Astrocyte of the cerebellum (primary cell): ENCODE measurements at places on chromosomes 5 and 9.

- no peak for DNase-seq
These were observed 7.7 kb downstream of the FBXO38 start for GRCh38 chr5:148391422-148391821.

- DNase-seq: no peak
These were observed 41.3 kb downstream of the RAPGEF1 start for GRCh38 chr9:131698618-131698985.

GRCh38 chr9:36046923-36047322, 10.2 kb downstream of the RECK start:
- DNase-seq: no peak

GRCh38 chr5:166695326-166695725, 1596.1 kb upstream of the WWC1 start:
- peak; percentile 23 for DNase-seq

- DNase-seq: no peak
These were observed 10.6 kb downstream of the ACSL6 start for GRCh38 chr5:132000677-132001453.

DNA sequence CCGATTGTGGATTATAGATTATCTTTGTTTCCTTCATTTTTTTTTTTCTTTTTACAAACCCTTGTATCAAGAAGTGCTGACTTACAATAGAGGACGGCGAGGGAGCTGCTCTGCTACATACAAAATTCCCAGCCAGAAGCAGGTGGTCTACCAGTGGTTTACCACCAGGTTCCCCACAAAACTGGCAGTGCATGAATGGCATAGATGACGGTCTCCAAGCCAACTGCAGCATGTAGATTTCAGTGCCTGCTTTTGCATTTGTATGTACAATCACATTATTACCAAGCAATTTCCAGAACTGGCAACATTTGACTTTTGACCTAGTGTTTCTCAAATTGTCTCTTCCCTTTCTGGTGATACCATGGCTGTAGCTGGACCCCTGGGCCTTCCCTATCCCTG, 84.0 kb downstream of the ACER2 start:
- DNase-seq: no peak

DNA sequence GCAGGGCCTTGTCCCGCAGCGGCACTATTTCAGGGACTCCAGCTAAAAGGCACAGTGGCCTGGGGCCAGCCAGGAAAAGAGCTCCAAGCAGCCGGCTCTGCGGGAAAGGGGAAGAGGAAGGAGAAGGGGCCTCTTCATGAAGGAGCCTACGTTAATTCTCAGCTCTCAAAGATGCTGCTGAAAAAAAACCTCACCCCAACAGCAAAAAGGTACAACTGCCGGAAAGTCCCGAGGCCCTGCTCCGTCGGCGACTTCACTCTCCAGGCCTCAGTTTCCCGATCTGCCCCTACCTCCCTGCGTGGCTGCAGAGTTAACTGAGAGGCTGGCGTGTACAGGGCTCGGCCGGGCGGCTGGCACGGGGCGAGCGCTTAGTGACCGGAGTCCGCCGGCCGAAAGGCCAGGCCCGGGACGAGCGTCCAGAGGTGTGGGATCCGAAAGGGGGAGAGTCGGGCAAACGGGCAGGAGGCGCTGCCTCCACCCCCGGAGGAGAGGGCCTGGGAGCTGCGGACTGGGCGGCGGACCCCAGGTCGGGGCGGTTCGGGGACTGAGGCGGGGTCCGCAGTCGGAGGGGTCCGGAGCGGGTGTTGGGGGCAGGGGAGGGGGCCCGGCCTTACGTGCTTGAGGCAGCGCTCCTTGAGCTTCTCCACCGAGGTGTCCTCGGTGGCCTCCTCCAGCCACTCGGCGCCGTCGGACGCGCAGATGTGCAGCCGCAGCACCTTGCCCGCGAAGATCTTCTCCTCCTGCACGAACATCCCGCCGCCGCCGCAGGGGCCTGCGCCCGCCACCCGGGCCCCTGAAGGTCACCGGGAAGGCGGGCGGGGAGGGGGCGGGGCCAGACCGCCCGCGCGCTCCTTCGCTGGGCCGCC, 529 bp downstream of the UBAC1 start:
- DNase-seq: no peak

GRCh38 chr9:22158271-22158670, 149.2 kb upstream of the CDKN2B start:
- no peak for DNase-seq

GRCh38 chr9:13900449-13900848, 413.5 kb downstream of the NFIB start:
- DNase-seq: no peak

GRCh38 chr9:121386442-121387175, 16.6 kb upstream of the STOM start:
- DNase-seq: no peak

DNA sequence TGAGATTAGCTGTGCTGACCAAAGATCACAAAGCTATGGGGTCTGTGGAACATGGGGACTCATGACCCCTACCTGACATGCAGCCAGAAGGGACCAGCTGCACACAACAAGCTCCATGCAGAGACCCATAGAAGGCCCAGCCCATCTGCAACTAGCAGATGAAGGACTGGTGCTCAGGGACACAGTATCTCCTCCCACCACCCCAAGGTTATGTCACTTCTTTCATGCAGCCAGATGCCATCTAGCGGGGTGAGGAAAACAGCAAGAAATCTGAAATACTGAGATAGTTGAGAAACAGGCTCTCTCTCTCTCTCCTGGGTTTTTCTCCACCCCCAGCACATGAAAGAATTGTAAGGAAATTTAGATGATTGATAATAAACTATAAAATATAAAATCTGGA, 161.3 kb upstream of the DAPK1 start:
- no peak for DNase-seq

DNA sequence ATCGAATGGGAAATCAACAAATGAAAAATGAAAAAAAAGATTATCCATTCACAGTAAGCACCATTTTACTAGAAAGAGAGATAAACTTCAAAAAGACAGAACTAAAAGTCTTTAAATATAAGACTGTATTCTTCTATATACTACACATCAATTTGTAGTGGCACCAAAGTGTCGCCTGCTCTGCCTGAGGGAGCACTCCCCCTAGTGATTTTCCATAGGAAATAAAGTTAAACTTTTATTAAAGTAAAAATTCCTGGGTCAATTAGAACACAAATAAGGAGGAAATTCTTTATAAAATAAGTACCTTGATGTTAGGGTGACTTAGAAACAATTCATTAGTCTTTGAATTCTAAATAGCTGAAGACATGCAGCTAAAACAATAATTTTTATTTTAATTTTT, 9.7 kb downstream of the RAD1 start:
- no peak for DNase-seq

DNA sequence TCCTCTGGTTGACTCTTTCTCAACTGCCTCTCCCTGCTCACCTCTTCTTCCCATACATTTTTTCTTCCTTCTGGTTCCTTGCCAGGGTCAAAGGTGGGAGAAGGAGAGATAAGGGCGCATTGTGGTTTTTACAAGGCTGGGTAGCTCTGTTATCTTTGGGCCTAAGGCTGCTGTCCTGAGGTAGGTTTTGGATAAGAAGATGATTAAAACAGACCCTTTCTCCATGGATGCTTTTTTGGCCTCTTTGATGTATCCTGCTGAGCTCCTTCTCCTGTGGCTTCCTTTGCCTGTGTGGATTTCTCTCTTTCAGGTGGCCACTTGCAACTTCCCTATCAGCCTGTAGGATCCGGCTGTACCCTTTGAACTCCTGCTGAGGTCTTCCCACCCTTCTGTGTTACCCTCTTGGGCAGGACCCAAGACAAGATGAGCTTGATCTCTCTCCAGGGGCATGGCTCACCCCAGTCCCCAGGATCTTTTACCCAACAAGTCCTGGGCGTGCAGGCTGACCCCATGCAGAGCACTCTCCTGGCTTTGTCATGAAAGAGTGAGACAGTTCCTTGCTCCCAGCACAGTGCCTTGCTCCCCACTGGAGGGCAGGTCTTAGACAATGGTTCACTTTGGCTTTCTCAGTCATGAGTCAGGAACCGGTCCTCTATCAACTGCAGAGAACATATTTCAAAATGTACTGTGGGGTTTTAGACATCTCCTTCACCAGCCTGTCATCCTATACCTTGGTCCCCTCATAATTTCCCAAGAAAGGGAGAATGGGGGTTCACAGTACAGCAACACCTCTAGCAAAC, 197.9 kb downstream of the TLE4 start:
- DNase-seq: no peak

DNA sequence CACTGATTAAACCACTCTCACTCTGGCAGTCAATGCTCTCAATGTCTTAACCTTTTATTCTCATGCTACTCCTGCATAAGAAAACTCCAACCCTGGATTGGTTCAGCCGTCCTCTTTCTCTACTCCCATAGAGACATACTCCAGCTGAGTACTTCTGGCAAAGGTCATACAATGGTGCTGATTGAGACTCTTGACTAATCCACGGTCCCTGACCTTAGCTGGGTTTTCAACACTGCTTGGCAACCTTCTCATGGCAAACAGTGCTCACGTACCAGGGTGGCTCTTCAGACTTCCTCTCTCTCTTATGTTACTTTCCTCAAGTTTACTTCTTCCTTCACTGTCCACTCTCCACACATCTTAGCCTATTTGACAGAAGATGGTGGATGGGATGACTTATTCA, 347.6 kb downstream of the RAB3C start:
- no peak for DNase-seq

GRCh38 chr5:175478008-175478383, 364 bp upstream of the SFXN1 start:
- no peak for DNase-seq

DNA sequence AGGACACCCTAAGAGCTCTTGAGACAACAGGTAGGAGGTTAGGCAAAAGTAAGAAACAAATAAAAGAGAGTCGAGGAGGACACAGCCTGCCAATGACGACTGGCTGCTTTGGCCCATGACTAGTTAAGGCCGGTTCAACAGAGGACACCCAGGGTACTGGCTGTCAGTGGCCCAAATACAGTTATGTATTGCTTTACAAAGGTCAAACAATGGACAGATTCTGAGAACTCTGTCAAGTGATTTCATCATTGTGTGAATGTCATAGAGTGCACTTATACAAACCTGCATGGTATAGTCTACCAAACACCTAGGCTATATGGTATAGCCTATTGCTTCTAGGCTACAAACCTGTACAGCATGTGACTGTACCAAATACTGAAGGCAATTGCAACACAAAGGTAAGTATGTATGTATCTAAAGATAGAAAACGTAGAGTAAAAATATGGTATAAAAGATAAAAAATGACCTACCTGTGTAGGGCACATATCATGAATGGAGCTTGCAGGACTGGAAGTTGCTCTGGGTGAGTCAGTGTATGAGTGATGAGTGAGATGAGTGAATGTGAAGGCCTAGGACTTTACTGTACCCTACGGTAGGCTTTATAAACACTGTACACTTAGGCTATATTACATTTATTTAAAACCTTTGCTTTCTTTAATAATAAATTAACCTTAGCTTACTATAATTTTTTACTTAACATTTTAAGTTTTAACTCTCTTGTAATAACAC, 6.5 kb upstream of the FAM81B start:
- no peak for DNase-seq

- DNase-seq: peak; percentile 52
These were observed 156.3 kb downstream of the HMHB1 start for GRCh38 chr5:143968071-143968878.

DNA sequence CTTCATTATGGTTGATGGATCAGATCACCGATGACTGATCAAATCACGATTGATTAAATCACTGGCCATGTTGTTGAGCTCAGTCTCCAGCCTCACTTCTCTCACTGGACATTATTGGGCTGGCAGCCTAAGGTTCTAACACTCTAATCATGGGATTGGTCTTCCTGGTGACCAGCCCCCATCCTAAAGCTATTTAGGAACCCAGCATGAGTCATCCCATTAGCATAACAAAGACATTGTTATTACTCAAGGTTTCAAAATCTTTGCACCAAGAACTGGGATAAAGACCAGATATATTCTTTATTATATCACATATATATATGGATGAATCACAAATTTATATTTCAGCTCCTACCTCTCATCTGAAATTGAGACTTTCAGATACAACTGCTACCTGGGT, 272.1 kb upstream of the IL12B start:
- no peak for DNase-seq

GRCh38 chr9:129072171-129072570, 8.7 kb upstream of the DOLPP1 start:
- DNase-seq: no peak

DNA sequence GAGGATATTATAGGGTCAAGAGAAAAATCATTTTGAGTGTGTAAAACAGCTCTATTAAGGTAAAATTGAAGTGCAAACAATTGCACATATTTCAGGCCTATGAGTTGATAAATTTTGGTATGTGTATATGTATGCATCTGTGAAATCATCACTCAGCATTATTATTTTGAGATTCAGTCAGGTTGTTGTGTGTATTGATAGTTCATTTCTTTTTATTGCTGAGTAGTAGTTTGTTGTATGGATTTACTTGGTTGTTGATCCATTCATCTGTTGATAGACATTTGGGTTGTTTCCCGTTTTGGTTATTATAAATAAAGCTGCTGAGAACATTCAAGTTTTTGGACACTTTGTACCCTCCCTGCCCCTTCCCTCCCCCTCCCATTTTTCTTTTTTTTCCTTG, 50.3 kb downstream of the RAB24 start:
- DNase-seq: no peak

- DNase-seq: peak; percentile 6
These were observed 34.0 kb upstream of the PPP1R2B start for GRCh38 chr5:156815988-156816599.

DNA sequence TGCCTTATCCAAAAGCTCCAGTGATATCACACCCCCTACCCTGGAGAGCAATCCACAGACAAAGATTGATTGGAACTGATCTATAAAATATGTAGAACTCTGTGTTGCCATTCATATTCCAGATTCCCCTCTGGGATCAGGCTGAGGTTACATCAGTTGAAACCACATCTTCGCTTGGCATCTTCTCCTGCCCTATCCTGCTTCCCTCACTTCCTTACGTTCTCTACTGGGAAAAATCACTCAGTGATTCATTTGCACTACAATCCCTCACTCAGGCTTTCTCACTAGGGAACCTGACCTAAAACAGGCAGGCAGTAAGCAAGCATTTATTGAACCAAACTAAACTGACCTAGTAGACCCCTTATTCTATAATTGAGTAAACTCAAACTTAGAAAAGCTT, 111.7 kb downstream of the ESM1 start:
- DNase-seq: no peak

DNA sequence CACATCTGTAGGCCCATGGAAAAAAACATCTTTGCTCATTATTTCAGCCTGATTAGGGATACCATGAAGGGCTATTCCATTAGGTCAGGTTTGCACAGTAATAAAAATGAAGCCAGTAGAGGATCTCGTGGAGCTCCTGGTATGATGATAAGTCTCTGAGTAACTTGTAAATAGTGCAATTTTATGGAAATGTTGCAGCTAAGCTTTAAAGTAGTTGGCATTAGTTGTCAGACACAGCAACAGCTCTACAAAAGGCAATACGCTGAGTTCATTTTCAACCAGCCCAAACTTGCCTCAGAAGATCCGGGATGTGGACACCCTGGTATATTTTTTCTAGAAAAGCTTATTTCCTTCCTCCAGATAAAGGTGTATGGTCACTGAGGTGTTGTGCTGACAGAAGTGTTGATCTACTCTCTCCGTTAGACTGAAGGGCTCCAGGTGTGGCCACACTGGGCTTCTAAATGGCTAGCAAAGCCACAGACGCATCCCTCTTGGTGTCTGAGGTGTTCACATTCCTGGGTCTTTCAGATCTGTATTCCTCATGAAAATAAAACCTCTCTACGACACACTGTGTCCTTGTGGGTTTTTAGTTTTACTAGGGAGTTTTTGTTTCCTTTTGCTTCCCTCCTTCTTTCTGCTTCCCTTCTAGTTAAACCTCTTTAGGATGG, 141.6 kb downstream of the GHR start:
- no peak for DNase-seq

- DNase-seq: no peak
These were observed 69.3 kb downstream of the MAMDC2 start for GRCh38 chr9:70112981-70113380.

GRCh38 chr5:120361941-120362340, 102.2 kb upstream of the PRR16 start:
- DNase-seq: no peak
